ENCODE measurements at places on chromosomes 5 and 9. TPM values are rescaled to one million over a fixed set of nuclear protein-coding genes. Genes with fewer than 3 reads are reported as not detected.

- DNase-seq: peak; percentile 79
- no peak overlapping the region for H3K4me3 ChIP-seq
These were observed 126.9 kb downstream of the PDE4D start for GRCh38 chr5:59766427-59767210.

DNA sequence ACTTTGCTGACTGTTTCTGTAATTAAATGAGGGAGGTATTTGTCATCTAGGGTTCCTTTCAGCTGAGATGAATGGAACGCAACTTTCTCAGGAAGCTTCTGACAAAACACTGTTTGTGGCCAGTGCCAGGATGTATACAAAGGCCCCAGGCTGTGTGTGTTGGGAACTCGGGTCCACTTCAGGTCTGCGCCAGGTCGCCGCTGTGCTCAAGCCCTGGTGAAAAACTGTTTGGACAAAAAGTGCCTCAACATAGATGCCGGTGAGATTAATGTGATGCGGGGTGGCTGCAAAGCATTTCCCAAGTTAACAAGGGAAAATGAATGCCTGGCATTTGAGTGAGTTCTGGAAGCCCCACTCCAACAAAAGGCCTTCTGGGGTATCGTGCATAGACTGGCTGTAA lies 156.4 kb downstream of the GABBR2 start:
- no peaks in the 10 kb centered on the region for H3K4me1 ChIP-seq
- no peak for DNase-seq
- no peaks in the 10 kb centered on the region for H3K36me3 ChIP-seq
- no peak overlapping the region for H3K4me3 ChIP-seq
- H3K27ac ChIP-seq: no peak overlapping the region
- H3K27me3 ChIP-seq: no peaks in the 10 kb centered on the region

- no peaks in the 10 kb centered on the region for H3K27me3 ChIP-seq
- no peak overlapping the region for H3K4me3 ChIP-seq
- no peaks in the 10 kb centered on the region for H3K36me3 ChIP-seq
- no peaks in the 10 kb centered on the region for H3K4me1 ChIP-seq
- DNase-seq: no peak
These were observed 266.1 kb downstream of the SMARCA2 start for GRCh38 chr9:2281031-2281802.

- H3K36me3 ChIP-seq: no peaks in the 10 kb centered on the region
- no peak overlapping the region for H3K27ac ChIP-seq
These were observed 110.8 kb upstream of the FSTL4 start for GRCh38 chr5:133723126-133723525.

- no peak for DNase-seq
- no peaks in the 10 kb centered on the region for H3K27me3 ChIP-seq
- no peak overlapping the region for H3K4me3 ChIP-seq
- H3K4me1 ChIP-seq: no peaks in the 10 kb centered on the region
These were observed 829.0 kb downstream of the DNAH5 start for GRCh38 chr5:13115476-13115875.

- no peaks in the 10 kb centered on the region for H3K4me1 ChIP-seq
- DNase-seq: no peak
- H3K27ac ChIP-seq: no peak overlapping the region
- H3K36me3 ChIP-seq: no peaks in the 10 kb centered on the region
- H3K27me3 ChIP-seq: no peaks in the 10 kb centered on the region
- no peak overlapping the region for H3K4me3 ChIP-seq
These were observed 45.0 kb upstream of the ACO1 start for GRCh38 chr9:32339424-32339823.

GRCh38 chr5:122130152-122130551 lies 806 bp downstream of the ZNF474 start:
- no peaks in the 10 kb centered on the region for H3K4me1 ChIP-seq
- H3K27ac ChIP-seq: no peak overlapping the region
- no peaks in the 10 kb centered on the region for H3K36me3 ChIP-seq
- H3K27me3 ChIP-seq: no peaks in the 10 kb centered on the region
- DNase-seq: no peak
- no peak overlapping the region for H3K4me3 ChIP-seq

The DAPK1 gene
- total RNA-seq: 17.4 TPM

The TEK gene
- 6.9 TPM for total RNA-seq
